ENCODE measurements at places on chromosomes 7 and 10.

- no peak for DNase-seq
These were observed 35.8 kb downstream of the ELFN1 start for GRCh38 chr7:1705856-1706255.

DNA sequence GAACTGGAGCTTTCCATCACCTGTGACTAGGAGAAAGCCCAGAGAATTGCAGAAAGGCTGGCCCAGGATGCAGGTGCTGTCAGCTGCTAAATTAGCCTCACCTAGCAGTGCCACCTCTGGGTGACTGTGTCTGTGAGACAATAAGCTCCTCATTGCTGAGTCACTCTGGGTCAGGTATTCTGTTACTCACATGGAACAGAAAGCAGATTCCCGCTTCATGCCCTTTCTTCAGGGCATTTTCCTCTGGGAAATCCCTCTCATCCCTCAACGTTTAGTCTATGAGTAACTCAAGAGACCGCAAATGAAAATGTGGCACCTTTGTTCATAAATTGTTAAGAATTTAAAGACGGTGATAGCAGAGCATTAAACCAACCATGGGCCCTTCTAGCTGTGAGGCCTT lies 184.0 kb downstream of the ADAM12 start:
- DNase-seq: no peak

- no peak for DNase-seq
These were observed 162.6 kb downstream of the ADARB2 start for GRCh38 chr10:1574719-1575118.

GRCh38 chr10:89837165-89838043 lies 136.0 kb downstream of the KIF20B start:
- peak; percentile 51 for DNase-seq

DNA sequence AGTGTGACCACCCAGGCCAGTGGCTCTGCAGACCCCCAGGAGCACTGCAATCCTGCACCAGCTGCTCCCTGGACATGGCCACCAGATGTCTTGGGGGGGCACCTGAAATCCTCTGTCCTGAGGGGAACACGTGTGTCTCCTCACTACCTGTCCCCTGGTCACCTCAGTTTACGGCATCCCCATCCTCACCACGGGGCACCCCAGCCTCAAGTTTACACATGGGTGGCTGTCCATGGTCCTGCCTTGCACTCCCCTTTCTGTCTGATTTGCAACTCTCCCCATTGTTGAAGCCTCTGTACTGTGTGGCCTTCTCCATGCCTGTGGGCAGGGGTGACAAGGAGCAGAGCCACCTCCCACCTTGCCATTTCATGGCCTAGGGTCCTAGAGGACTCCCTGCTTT lies 67.2 kb downstream of the RAMP3 start:
- no peak for DNase-seq

DNA sequence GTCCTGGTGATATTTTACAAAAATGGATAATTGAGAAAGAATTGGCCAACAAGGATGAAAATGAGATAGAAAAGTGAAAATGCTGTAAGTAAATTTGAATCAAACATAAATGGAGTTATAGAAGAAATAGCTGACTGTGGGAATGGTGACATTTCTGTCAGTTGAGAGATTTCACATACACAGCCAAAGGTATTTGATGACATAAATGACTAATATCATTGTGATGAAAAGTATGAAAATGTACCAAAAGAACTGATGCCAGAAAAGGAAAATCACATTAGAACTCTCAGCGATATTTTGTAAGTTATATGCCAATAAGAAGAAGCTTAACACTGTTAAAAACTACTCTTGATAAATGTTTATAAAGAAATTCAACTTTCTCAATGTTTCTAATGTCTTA lies 54.9 kb downstream of the TFPI2 start:
- DNase-seq: no peak

GRCh38 chr7:99788554-99788953 lies 4.6 kb upstream of the CYP3A4 start:
- no peak for DNase-seq

DNA sequence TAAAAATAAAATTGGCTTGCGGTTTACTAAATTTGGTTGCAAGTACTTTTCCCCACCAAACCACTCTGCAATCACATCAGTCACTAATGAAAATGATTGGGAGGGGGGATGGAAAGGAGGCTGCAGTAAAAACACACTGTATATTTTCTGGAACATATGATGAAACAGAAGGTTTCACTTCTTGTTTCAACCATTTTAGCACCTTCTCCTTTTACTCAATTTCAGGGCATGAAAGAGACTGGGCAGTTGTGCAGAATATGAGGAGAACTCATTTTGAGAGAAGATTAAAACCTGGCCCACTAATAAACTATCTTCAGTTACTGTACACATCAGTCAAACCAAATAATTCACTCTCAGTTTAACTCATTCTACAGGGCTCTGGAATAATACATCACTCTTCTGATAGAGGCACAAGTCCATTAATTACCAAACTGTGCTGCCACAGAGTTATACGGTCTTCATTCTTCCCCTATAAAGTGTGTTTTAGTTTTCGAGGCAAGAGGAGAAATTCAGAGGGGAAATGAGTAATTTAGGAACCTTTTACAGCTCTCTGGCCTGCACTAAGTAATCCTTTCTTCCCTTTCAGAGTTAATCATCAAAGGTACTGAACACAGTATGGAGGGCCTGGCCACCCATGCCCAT lies 25.5 kb downstream of the JAZF1 start:
- peak; percentile 34 for DNase-seq

DNA sequence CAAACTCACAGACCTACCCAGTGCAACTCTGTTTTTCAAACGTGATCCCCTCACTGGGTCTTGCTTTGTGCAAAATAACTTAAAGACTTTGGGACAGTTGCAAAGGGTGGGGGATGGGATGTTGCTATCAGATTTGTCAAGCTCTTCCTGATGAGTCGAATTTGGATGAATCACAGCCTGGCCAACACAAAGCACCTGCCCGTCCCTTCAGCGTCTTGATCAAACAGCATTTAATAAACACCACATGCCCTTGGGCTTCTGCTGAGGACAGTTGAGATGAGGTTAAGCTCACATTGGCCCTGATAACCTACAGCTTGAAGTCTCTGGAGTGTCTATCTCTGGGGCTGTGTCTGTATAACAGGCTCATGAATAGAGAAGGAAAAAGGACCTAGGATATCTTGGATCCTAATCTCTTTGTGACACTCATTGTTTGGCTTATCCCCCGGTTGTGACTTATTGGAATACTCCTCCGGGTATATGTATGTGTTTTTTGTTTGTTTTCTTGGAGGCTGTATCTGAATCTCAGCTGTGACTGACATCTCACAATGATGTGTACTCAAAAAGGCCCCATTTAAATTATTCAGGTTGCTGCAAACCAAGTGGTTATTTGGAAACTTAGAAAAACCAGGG lies 132.6 kb upstream of the NAMPT start:
- no peak for DNase-seq

GRCh38 chr7:12314199-12314598 lies 89.5 kb downstream of the VWDE start:
- no peak for DNase-seq

DNA sequence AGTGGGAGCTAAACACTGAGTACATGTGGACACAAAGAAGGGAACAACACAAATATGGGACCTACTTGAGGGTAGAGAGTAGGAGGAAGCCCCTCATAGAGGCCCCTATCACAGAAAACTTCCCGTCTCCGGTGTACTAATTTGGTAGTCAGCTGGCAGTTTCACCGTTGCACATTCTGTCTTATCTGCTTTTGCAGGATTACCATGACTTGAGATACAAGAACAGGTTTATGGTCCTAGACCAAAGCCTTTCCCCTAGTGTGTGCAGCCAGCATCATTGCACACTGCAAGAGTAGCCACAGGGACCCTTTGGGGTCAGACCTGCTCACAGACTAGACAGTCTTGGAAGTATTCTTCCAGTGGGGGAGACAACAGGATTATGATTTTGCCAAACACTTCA lies 5.9 kb upstream of the IFIT1B start:
- no peak for DNase-seq

DNA sequence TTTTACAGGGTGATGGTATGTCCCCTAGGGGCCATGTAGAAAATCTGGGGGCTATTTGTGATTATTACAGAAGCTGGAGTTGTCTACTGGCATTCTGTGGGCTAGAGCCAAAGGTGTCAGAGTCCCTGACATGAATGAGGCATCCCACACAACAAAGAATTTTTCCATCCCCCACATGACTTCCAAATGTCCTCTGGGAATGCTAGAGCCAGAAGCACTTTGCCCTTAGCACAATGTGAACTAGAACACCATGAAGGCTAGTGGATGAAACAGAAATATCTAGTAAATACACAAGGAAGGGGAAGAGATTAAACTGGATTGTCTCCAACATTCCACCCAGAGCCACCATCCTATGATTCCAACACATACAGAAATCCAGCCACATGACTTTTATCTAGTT lies 46.9 kb downstream of the FAM13C start:
- DNase-seq: no peak

DNA sequence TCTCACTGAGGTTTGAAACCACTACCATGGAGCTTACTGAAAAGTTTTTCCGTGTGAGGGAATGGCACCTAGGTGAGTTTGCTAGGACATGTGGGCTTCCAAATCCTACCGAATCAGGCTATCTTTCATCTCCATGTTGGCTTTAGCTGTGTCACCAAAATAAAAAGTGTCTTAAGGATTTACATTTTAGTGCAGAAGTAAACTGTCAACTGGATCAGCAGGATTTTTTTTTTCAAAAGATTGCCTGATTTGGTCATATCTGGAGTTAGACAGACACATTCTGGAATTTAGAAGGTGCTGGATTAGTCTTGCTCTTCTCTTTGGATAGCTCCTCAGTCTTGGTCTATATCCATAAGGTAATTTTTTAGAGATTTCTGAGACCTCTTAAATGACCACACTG lies 5.5 kb downstream of the ARID5B start:
- DNase-seq: no peak

- DNase-seq: no peak
These were observed 12.7 kb downstream of the CUL1 start for GRCh38 chr7:148711191-148712102.

GRCh38 chr7:45138433-45139267 lies 18.9 kb upstream of the RAMP3 start:
- DNase-seq: no peak

- no peak for DNase-seq
These were observed 55.5 kb downstream of the PRPF18 start for GRCh38 chr10:13642293-13642692.

DNA sequence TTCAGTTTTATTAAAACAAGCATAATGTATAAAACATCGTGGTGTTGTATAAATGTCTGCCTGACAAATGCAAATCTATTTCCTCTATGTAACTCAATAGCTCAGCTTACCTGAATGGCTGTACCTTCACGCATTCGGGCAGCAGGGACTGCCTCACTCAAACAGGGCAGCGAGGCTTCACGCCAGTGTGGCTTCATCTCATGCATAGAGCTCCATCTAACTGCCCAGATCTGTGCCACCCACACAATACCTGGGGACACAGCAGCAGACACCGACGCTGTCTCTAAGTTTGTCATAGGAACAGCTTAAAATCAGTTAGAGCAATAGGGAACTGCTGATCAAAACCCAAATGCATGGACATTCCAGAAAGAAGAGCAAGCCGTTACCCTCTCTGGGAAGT lies 182.8 kb upstream of the ANKRD30A start:
- DNase-seq: no peak

DNA sequence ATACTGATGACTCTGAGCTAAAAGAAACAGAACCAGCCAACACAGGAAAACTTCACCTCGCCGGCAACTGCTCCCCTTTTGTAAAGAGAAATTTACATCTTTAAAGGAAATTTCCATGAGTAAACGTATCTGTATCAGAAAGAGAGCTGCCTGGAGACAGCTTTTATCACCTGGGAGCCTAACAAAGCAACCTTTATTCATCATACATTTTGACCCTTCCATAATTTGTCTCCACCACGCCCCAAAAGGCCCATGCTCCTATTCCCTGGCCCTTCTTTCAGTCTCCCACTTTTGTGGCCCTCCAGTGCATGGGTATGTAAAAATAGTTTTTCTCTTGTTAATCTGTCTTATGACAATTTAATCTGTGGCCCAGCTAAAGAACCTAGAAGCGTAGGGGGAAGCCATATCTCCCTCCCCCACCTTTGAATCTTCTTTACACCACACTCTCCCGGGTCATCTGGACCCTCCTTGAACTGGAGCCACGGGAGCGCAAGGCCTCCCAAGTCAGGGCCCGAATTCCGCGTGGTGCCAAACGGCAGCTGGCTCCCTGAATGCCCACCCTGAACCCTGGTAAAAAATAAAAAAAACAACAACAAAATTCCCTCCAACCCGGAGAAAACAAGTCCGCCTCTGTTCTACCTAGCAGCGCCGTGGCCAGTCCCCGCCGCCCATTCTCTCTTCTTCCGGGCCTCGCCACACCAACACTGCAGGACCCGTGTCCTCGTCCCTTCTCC lies 15.4 kb upstream of the FKBP9 start:
- DNase-seq: no peak

- DNase-seq: no peak
These were observed 39.7 kb downstream of the CPVL start for GRCh38 chr7:29106669-29106988.

- DNase-seq: no peak
These were observed 157.8 kb upstream of the FAM171A1 start for GRCh38 chr10:15528859-15529239.

Measured in memory B cell (primary cell).